Fibroblast of pulmonary artery (primary cell): ENCODE measurements at places on chromosomes 7 and 10.

DNA sequence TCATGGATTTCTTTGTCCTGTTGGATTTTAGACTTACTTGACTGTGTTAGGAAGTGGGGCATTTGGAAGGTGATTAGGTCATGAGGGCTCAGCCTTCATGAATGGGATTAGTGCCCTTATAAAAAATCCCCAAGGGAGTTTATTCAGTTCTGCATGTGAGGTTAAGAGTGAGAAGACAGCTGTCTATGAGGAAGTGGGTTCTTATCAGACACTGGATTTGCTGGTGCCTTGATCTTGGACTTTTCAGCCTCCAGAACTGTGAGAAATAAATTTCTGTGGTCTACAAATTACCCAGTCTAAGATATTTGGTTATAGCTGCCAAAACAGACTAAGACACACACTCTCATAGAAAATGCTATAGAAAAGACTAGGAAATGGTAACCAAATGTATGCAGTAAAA is 724.7 kb upstream of the FZD8 start:
- DNase-seq: no peak

GRCh38 chr10:60282771-60283353 is 106.8 kb downstream of the ANK3 start:
- peak; percentile 65 for DNase-seq

GRCh38 chr10:86218160-86218559 is 148.4 kb downstream of the GRID1 start:
- DNase-seq: no peak

DNA sequence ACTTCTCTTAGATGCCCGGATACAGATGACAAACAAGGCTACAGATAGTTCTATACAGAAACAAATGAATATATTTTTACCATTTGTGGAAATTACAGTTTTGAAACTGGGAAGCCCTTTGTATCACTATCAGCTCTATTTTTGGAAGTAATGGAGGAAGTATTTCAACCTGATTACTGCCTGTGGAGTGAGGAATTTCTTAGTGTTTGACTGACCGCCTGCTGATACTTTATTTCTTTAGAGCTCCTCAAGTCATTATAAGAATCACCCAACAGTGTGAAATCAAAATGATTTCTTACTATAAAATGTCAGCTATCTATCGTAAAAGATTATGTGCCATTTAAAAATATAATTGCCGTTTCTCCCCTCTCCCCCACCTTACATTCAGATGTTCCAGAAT is 290.9 kb downstream of the SDK1 start:
- no peak for DNase-seq

GRCh38 chr7:96040250-96040772 is 268.0 kb downstream of the DYNC1I1 start:
- no peak for DNase-seq

DNA sequence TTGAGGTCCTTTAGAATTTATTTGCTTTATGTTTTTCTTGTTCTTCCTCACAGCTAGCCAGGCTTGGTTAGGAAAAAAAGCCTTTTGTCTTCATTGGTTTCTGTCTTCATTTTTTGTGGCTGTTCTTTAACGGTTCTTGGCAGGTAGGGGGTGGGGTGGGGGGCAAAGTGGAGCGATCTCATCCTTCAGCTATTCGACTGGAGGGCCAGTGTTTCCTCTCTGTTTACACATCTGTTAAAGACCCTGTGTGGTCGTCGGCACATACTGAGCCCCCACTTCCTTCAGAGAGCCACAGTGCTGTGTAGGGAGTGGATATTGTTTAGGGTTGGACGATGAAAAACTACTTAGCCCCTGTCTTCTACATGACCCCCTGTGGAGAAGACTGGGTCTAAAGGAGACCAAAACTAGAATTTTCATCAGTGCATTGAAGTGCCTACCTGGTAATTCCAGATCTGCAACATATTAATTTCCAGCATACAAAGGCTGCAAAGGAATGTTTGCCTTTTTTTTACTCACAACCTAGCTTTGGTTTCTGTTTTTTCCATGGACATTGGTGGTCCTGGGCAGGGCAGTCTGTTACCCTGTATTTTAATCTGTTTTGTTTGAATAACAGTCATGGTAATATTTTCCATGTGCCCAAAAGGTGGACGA is 29.0 kb downstream of the PRPF18 start:
- DNase-seq: no peak

GRCh38 chr7:1445341-1445740 is 13.9 kb downstream of the MICALL2 start:
- DNase-seq: no peak

- peak; percentile 36 for DNase-seq
Measured at GRCh38 chr7:55083206-55083605, 64.4 kb downstream of the EGFR start.

- DNase-seq: no peak
Measured at GRCh38 chr7:2230882-2231281, 1.9 kb downstream of the MAD1L1 start.

GRCh38 chr10:27312854-27313253 is 72.3 kb upstream of the ACBD5 start:
- DNase-seq: no peak

DNA sequence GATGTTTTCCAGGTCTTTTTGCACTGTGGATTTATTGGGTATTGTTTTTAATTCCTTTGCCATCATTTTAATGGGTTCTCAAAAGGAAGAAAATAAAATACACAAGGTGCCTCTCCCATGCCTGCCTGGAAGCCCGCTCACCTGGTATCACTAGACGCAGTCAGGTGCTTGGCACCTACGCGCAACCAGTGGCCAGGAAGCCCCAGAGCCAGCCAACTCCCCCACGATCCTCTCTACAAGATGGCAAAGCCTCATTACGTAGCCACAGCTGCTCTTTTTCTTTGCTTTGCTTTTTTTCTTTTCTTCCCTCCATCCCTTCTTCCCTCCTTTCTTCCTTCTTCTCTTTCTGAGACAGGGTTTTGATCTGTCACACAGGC is 34.3 kb downstream of the BAIAP2L1 start:
- DNase-seq: no peak

- DNase-seq: no peak
Measured at GRCh38 chr10:68251625-68252495, 19.9 kb upstream of the ATOH7 start.

GRCh38 chr10:95755511-95756004 is 405 bp upstream of the ENTPD1 start:
- DNase-seq: peak; percentile 26

DNA sequence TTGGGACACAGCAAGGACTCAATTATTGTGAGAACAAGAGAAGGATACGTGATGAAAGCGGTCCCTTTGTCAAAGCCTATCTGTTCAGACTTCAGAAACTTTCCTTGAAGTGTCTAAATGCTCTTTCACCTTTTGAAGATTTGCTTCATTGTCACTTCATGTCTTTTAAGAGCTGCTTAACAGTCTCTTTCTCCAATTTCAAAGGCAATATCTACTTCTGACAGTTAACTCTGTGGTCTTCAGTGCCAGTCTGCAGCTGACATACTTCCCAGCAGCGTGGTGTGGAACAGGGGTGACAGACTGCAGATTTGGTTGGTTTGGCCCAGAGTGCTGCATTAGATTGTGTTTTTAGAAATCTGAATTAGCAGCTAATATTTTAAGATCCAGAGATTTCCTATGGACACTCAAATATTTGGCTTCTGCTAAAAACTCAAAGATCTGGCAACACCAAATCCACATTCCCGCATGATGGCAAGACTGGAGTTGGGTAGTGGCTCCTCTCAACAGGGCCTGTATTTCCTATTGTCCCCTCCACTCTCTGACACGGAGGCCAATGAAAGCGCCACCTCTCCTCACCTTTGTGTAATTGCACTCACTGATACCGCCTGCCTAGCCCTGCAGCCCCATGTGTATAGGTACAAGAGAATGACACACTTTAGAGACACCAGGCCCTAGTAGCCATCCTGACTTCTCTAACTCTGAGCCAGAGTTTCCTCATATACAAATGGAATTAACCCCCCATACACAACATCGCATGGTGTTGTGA is 11.5 kb downstream of the SCRN1 start:
- no peak for DNase-seq

- DNase-seq: no peak
Measured at GRCh38 chr7:116584721-116585120, 59.9 kb downstream of the CAV1 start.

GRCh38 chr7:94439893-94440381 is 45.2 kb downstream of the COL1A2 start:
- DNase-seq: peak; percentile 31

GRCh38 chr7:1567896-1568510 is 1.8 kb downstream of the PSMG3 start:
- DNase-seq: no peak

GRCh38 chr10:132248455-132249225 is 59.1 kb downstream of the STK32C start:
- peak; percentile 20 for DNase-seq

- DNase-seq: no peak
Measured at GRCh38 chr10:95389982-95390381, 99.2 kb upstream of the PDLIM1 start.

- DNase-seq: no peak
Measured at GRCh38 chr7:157877298-157878090, 540.7 kb downstream of the DNAJB6 start.

- no peak for DNase-seq
Measured at GRCh38 chr7:6277476-6277875, 5.1 kb upstream of the CYTH3 start.

DNA sequence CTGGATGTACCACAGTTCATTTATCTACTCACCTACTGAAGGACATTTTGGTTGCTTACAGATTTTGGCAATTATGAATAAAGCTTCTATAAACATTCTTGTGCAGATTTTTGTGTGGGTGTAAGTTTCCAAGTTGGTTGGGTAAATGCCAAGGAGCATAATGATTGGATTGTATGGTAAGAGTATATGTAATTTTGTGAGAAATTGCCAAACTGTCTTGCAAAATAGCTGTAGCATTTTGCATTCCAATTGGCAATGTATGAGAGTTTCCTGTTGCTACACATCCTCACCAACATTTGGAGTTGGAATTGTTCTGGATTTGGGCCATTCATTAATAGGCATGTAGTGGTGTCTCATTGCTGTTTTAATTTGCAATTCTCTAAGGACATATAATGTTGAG is 33.9 kb upstream of the HYAL4 start:
- DNase-seq: peak; percentile 80

GRCh38 chr10:34966451-34966850 is 123.7 kb downstream of the CUL2 start:
- peak; percentile 42 for DNase-seq

- DNase-seq: no peak
Measured at GRCh38 chr10:60351191-60351853, 38.4 kb downstream of the ANK3 start.

- no peak for DNase-seq
Measured at GRCh38 chr10:82943142-82943541, 1068.1 kb downstream of the NRG3 start.

- no peak for DNase-seq
Measured at GRCh38 chr7:125927556-125927955, 997.9 kb upstream of the POT1 start.

DNA sequence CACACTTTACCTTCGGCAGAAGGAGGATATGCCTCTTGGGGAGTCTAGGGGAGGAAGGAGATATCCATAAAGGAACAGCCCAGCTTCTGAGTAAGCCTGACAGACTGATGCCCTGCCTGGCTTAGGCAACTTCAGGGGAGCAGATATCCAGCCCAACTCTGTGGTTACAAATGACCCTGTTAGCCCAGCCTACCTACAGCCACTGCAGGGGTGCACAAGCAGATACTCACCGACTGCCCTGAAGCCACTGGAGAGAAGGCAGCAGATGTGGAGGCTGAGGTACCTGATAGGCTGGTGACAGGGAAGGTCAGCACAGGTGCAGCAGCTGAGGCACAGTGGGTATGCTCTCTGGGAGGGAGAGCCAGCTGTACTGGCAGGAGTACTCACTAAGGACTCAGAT is 770.2 kb downstream of the GRID1 start:
- DNase-seq: no peak

DNA sequence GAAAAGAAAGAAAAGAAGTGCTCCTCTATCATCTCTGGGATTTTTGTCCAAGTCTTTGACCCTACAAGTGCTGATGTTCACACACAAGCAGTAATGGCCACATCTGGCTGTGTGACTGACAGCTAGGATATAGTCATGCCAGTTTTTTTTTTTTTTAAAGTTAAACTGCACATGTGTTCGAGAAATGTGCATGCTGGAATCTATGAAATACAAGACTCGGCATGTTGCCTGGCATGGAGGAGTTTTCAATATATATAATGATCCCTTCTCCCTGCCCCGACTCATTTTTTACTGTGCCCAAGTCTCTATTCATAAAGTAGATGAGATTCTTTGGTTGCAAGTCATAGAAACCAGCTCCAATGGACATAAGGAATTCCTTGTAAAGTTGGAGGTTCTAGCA is 60.4 kb upstream of the FGFR2 start:
- no peak for DNase-seq

- peak; percentile 28 for DNase-seq
Measured at GRCh38 chr10:133242611-133243356, 5.1 kb downstream of the VENTX start.

GRCh38 chr10:76197293-76197692 is 765.9 kb downstream of the LRMDA start:
- no peak for DNase-seq

DNA sequence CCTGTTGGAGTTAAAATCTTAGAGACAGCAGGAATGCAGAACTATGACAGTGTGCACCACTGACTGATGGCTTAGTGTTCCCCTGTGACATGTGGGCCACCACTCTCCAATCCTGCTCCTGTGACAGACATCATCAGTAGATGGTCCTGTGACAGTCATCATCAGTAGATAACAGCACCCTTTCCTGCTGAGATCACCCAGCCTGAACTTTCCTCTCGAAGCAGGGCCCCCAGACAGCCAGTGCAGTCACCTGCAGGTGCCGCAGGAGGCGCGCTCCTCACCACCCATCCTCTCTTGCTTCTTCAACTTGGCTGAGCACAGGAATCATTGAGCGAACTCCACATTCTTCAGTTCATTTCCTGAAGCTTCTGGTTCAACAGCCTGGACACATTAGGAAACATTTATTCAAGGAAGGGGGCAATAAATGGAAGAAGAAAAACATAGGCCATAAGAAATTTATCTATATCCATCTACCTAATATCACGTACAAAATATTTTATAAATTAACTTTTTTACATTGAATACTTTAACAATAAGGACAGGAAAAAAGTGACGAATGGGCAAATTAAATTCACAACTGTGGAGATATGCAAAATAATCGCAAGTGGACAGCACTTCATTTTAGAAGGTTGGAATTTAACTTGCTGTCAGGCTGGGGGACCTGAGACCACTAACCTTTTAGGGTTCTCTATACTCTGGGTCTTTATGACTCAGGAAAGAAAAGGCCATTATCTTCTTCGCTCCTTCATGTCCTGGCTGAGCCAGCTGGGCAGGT is 32.0 kb upstream of the MKI67 start:
- DNase-seq: no peak

- no peak for DNase-seq
Measured at GRCh38 chr10:86177537-86178155, 188.9 kb downstream of the GRID1 start.
